Tracheal epithelial cell (primary cell): ENCODE measurements at places on chromosomes 3 and 15. TPM values are rescaled to one million over a fixed set of nuclear protein-coding genes. Genes with fewer than 3 reads are reported as not detected.

The COL6A6 gene
- not detected in 2 replicates for total RNA-seq

The ACOX2 gene
- under 0.01 TPM in 1 of 2 replicates, not detected in the other for total RNA-seq

The HCLS1 gene
- 1.4 and 1.9 TPM in 2 replicates for total RNA-seq

The WDR72 gene
- total RNA-seq, result under 0.01 and 0.96 TPM in 2 replicates

The CAMP gene
- total RNA-seq, result 27.3 TPM in 1 of 2 replicates, not detected in the other

The UTS2B gene
- total RNA-seq, result 0.72 TPM in 1 of 2 replicates, not detected in the other

The ALG3 gene
- 47.5 and 50.3 TPM in 2 replicates for total RNA-seq

The LIPC gene
- 1.4 TPM in 1 of 2 replicates, not detected in the other for total RNA-seq

The NKTR gene
- total RNA-seq, result 22.7 and 25.8 TPM in 2 replicates

The GPR171 gene
- not detected in 2 replicates for total RNA-seq
